ENCODE measurements at places on chromosomes 5 and 9. TPM values are rescaled to one million over a fixed set of nuclear protein-coding genes. Genes with fewer than 3 reads are reported as not detected.

Gene FOXD4L3
- polyA plus RNA-seq: not detected

Gene SPOUT1
- 68.0 TPM for polyA plus RNA-seq

Gene TSSK1B
- polyA plus RNA-seq: not detected

Gene PKD2L2
- polyA plus RNA-seq: 0.22 TPM

Gene RXRA
- polyA plus RNA-seq: 0.29 TPM

Gene EQTN
- polyA plus RNA-seq: not detected

Gene CTNNA1
- polyA plus RNA-seq: 13.5 TPM

Gene ZNF883
- polyA plus RNA-seq: 0.70 TPM

Gene PCDHB14
- polyA plus RNA-seq: not detected

Gene SPATA31D4
- polyA plus RNA-seq: not detected

Gene PTPN3
- polyA plus RNA-seq: not detected

Gene OBP2B
- polyA plus RNA-seq: not detected

Gene NR6A1
- not detected for polyA plus RNA-seq

Gene SREK1IP1
- polyA plus RNA-seq: 30.1 TPM

Gene RAPGEF6
- 29.9 TPM for polyA plus RNA-seq

Gene DCTN3
- polyA plus RNA-seq: 152 TPM

Gene CCNJL
- not detected for polyA plus RNA-seq

Gene GRM6
- polyA plus RNA-seq: not detected

Gene TRIM36
- polyA plus RNA-seq: not detected

Gene ZNF782
- 2.8 TPM for polyA plus RNA-seq

Gene ENTPD2
- not detected for polyA plus RNA-seq

Gene PCDHGA2
- not detected for polyA plus RNA-seq

Gene CDC14B
- 9.0 TPM for polyA plus RNA-seq

Gene GPR151
- polyA plus RNA-seq: not detected

Gene NELFB
- 24.1 TPM for polyA plus RNA-seq

Gene PPP1R26
- 0.05 TPM for polyA plus RNA-seq

Gene FAM221B
- not detected for polyA plus RNA-seq

Gene KIF12
- polyA plus RNA-seq: not detected

Gene STK10
- polyA plus RNA-seq: 73.5 TPM

Gene CD274
- polyA plus RNA-seq: 3.6 TPM

Gene CDK9
- polyA plus RNA-seq: 43.3 TPM

Gene PCDHGA7
- not detected for polyA plus RNA-seq

Gene INSL6
- polyA plus RNA-seq: not detected

Gene KCNN2
- polyA plus RNA-seq: not detected

Gene DENND1A
- polyA plus RNA-seq: 3.5 TPM

Measured in CD4-positive, CD25-positive, alpha-beta regulatory T cell (primary cell).